ENCODE measurements at places on chromosomes 12 and 14.

- no peak for DNase-seq
These were observed 154.2 kb downstream of the CRADD start for GRCh38 chr12:93831374-93831773.

DNA sequence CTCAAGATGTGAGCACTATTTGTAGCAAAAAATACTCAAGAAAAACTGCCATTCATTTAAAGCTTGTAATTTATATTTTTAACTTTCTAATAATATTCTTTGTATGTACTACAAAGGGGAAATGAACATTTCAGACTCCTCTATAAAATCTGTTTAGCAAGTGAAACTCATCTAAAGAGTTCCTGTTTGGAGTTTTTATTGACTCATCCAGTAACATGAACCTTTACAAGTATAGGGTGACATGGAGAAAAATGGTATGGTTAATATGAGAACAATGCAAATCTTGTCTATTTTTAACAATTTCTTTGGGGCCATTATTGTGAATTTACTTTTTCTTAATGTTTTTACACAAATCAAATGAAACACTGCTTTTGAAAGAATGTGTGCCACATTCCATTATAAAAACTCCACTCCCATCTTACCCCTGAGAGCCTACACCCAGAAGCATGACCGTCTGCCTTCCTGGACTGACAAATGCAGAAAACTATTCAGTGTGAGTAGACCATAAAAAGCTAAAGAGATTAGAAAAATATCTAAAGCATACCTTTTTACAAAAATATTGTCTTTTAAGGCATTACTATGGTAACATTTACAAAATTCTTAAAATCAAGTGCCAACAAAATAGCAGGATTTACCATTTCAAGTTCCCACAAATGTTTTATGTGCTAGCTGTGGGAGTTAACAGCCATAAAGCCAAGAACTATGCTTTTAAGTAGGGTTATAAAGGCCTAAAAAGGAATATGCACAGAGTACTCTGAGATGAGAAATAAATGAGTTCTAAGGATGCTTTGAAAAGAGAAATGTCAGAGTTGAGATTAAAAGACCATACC is 144.0 kb downstream of the ADAMTS20 start:
- DNase-seq, result no peak

- DNase-seq, result no peak
These were observed 230.0 kb downstream of the SOX5 start for GRCh38 chr12:23719493-23719892.

GRCh38 chr14:49056021-49056420 is 530.2 kb downstream of the RPS29 start:
- no peak for DNase-seq

DNA sequence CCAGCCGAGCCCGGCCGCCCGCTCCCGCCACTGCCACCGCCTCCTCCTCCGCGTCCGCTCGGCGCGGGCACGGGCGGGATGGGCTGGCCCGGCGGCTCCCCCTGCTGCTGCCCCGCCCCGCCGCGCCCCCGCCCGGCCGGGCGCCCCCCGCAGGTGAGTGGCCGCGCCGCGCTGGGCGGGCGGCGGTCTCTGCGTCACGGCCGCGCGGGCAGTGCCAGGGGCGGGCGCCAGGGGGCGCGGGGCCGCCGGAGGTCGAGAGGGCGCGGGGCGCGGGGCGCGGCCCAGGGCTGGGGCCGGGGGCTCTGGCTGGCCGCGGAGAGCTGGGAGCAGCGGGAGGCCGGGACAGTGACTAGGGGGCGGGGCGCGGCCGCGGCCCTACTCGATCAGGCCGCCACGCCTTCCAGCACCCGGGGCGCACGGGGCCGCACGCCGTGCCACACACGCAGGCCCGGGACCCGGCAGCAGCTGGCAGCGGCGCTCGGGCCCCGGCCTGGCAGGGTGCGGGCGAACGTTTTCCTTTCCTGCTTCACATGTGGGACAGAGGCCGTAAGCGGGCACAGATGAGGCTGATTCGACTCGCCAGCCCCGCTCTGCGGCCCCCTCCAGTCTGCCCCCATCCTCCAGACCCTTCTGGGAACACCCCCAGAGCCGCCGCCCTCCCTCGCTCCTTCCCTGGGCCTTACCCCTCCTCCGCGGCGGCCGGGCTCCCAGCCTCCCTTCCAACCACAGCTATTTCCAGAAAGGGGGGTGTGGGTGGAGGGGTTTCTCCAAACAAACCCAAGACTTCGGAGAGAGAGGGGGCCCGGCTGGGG is 2.4 kb upstream of the TNS2 start:
- DNase-seq, result peak; percentile 76

GRCh38 chr14:91516663-91517388 is 6.7 kb upstream of the PPP4R3A start:
- no peak for DNase-seq

GRCh38 chr14:96102081-96102856 is 63.1 kb downstream of the C14orf132 start:
- no peak for DNase-seq

DNA sequence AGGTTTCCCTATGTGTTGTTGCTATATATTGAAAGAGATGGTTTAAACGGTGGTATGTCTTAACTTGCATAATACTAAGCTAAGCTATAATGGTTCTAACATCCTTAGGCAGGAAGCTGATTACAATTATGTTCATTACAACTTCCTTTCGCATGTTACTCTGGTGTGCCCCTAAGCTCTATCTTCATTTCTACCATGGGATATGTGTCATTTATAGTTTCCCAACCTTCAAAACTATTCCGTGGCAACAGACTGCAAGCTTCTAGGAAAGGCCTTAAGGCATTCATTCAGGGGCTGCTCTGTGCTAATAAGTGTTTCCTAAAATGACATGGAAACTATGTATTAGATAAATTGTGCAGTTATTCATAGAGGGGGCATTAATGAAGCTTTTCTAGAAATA is 294.6 kb downstream of the GXYLT1 start:
- DNase-seq, result no peak

- DNase-seq, result no peak
These were observed 115.6 kb downstream of the CCER1 start for GRCh38 chr12:90839346-90839745.
